C1 segment of cervical spinal cord (tissue), 14 donors: ENCODE measurements at places on chromosomes 2 and 18.

GRCh38 chr2:113181258-113182051 is 7.7 kb downstream of the PSD4 start:
- no peak for DNase-seq

- no peak for DNase-seq
Observed at GRCh38 chr2:199392363-199392762, 65.4 kb downstream of the SATB2 start.

GRCh38 chr2:100264121-100264520 is 58.2 kb downstream of the LONRF2 start:
- no peak for DNase-seq

- DNase-seq, result no peak
Observed at GRCh38 chr2:143123911-143124310, 5.3 kb upstream of the ARHGAP15 start.

DNA sequence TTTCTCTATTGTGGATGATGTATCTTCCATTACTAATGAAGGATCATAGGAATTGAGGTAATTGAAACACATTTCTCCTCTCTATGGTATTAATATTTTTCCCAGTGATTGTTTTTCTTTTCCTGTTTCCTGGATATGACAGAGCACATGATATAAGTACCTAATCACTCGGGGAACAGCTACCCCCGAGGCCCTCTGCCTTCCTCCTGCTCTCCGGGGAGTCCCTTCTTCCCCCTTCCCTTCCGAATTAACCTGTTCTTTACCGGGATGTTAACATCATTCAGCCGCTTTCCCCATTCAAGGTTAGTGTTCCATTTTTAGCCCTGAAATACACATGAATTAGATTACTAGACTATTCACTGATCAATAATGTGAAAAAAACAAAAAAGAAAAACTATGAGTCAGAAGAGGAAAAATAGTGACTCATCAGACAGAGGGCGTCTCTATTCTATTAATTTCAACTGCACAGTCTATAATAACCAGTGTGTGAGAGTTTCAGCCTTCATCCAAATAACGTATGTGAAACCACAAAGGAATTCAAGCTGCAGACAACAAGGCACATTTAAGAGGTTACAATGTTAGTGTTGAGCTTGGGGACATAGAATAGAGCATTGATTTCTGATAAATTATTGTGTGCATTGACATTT is 450.8 kb downstream of the DLGAP1 start:
- no peak for DNase-seq

GRCh38 chr18:54873884-54874255 is 45.6 kb downstream of the RAB27B start:
- DNase-seq, result no peak
